ENCODE measurements at places on chromosomes 1 and 21.

DNA sequence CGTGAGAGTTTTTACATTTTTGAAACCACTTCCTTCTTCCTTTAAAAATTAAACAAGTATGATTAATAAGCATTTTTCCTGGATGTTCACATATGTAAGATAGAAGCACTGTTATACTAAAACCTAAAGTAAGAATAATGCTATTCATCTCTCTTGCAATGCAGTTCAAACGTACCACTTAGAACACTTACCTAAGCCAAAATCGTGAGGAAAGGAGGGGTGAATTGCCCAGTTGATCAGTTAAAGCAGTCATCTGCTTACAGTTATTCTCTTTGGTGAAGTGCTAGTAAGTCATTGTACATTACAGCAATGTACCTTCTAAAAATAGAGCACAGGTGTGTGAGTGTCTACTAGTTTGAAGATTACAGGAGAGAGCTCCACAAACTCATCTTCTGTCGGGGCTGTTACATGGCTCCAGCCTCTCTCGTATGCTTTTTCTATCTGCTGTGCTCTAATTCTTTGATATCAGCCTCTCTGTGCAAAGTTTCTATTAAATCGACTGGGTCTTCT lies 3.4 kb downstream of the NCAM2 start:
- DNase-seq, result no peak

GRCh38 chr1:6998267-6998666 lies 213.0 kb downstream of the CAMTA1 start:
- DNase-seq, result no peak

- DNase-seq, result no peak
Observed at GRCh38 chr1:58396150-58396549, 150.4 kb downstream of the OMA1 start.

DNA sequence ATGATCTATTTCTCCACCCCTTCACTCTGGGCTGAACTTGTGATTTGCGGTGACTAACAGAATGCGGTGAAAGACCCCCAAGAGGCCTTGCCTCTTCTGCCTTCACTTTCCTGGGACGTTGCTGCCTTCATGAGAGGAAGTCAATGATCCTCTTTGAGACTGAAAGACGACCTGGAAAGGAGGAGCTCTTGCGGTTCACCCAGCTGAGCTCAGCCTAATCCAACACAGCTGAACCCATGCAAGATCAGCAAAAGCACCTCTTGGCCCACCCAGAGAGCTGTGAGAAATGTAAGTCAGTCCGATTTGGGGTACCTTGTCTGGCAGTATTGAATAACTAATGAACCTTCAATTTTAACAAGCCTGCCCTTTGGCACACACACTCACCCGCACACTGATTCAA lies 767.4 kb upstream of the TPTE start:
- DNase-seq, result no peak

GRCh38 chr1:44222397-44223186 lies 9.3 kb downstream of the DMAP1 start:
- DNase-seq, result no peak

DNA sequence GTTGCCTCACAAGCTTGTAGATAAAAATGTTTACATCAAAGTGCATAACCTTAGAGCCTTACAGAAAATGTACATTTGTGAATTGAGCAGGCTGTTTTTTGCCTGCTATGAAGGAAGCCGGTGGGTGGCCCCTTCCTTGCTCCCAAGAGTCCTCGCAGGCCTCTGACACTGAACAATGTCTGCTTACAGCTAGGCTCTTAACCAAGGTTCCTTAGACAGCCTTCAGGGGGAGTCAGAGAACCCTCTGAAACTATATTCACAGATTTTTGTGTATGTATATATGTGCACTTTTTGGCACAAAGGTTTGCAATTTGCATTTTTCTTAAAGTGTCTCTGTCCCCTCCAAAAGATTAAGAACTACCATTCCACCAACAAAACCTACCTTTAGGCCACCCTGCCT lies 282.6 kb downstream of the BARHL2 start:
- no peak for DNase-seq

DNA sequence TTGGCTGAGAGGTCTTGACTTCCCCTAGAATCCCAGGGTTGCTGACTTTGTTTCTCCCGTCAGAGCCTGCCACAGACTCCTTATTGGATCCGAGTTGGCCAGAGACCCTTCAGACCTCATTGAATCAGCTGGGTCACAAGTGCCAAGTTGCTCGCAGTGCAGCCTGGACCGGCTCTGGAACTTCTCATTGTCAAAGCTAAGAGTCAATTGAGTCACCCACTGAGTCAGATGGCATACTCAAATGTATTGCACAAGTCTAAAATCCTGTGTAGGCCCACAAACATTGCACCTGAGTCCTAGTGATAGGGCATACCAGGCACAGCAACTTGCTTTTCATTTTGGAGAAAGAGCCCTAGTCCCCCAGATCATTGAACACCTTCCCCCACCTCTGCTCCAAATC lies 20.4 kb upstream of the SCAF4 start:
- DNase-seq, result no peak

- DNase-seq, result no peak
Observed at GRCh38 chr21:29379517-29380054, 80.9 kb downstream of the BACH1 start.

- no peak for DNase-seq
Observed at GRCh38 chr1:62991152-62991551, 207.2 kb downstream of the ATG4C start.

- DNase-seq, result no peak
Observed at GRCh38 chr1:162619076-162619475, 13.2 kb upstream of the DDR2 start.

DNA sequence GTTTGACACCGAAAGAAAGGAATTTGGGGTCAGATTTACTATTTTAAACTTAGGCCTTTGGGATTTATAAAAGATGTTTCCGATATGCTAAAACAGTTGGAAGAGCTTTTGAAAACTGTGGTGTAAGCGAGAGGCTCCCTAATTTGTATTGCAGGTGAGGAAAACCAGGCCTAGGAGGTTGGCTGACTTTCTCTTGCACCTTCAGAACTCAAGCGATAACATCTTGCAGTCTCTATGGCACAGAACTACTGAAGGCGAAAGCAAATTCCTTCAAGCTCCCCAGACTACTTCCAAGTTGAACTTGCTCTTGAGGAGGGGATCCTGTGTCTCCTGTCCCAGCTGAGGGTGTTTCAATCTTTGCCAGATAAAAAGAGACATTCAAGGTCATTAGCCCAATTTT lies 685.7 kb downstream of the ADGRL2 start:
- no peak for DNase-seq

- no peak for DNase-seq
Observed at GRCh38 chr1:214447557-214447871, 103.9 kb downstream of the PTPN14 start.

DNA sequence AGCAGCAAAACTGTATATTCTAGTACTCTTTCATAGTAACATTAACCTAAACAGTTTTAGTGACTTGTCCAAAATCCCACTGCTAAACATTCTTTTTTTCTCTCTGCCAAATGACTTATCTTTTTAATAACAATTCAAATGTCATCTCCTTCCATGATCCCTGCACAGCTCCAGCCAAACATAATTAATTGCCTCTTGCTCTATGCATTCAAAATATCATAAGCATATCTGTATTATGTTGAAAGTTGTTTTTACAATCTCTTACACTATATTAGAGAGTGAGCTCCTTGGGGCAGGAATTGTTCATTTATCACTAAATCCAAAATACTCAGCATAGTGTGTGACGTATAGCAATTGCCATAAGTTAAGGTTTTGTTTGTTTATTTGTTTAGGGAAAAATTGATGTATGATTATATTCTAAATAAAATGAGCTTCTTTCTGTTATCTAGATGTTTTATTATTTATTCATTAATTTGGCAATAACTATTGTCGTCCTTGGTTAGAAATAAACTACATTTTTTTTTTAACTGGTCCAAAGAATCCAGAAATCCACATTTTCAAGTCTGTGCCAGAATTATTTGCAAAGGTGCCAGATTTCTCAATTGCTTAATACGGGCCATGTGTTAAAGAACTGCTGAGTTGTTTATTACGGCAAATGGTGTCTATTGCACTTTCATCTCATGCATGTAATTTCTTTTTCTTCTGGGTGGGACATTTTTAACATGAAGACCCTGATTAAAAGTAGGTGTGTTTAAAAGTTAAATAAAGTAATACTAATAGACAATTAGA lies 577.2 kb upstream of the ZRANB2 start:
- no peak for DNase-seq

DNA sequence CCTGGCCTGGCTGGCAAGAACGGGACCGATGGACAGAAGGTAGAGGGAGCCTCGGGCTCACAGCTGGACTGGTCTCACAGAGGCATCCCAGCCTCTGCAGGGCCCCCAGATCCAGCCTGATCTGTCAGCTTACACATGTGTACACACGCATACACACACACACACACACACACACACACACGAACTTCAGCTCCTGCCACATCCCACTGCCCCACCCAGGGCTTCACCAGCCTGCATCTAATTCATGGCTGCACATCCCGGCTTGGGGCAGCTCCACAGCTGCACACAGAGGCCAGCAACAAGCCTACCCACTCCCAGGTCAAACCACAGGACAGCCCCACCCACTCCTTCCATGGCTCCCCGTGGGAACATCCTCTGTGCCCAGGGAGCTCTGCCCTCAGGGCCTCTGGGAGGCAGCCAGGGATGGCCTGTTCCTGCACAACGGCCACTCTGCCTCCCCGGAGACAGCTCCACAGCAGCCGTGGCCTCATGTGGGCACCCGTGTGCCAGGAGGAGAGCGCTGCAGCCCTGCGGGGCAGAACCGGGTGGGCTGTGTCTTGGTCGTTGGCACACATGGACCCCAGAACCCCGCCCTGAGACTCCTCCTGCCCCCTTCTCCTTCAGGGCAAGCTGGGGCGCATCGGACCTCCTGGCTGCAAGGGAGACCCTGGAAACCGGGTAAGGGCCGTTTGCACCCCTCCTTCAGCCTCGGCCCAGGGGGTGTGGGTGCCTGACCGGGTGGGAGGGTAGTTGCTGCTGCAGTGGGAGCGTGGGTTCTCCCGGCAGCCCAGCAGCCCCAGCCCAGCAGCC lies 19.1 kb downstream of the COL6A2 start:
- DNase-seq, result no peak

DNA sequence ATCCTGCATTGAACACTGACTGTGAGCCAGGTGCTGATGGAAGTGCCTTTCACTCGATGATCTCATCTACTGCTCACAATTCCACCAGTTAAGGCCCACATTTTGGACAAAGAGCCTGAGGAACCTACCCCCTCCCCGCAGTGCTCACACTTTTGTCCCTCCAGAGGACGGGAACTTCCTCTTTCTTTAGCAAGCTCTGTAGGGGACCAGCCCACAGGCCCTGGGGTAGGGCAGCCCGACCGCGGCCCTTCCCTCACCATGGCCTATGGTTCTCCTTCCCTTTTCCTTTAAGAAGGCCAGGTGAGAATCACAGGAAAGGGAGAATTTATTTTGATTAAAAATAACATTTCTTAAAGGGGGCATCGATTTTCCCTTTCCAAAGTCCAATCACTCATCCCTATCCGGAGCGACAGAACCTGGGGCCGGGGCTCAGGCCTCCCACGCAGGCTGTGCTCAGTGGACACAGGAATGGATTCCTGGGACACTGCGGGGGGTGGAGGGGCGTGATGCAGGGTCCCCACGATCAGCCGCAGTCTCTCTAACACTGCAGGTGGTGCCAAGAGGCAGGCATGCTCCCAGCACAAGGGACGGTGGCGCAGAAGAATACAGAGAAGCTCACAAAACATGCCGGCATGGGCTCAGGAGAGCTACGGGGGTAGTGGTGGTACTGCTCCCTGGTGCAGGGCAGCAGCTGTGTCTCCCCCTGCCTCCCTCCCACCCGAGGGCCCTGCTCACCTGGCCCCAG lies 8.9 kb upstream of the KCNE1 start:
- DNase-seq, result no peak

DNA sequence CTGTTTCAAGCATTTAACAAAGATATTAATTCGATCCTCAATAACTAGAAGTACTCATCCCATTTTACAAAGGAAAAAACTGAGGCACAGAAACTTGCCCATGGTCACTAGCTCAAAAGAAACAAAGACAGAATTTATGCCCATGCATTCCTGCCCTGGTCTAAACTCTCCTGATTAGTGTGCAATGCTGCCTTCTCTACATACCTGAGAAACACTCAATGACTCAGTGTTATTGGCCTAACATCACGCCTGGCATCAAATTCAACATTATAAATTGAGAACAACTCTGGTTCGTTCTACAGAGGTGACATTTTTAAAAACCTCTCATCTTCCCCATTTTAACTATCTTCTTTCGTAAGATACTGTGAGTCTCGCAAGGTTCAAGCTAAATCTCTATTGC lies 5.2 kb downstream of the APP start:
- DNase-seq, result no peak

DNA sequence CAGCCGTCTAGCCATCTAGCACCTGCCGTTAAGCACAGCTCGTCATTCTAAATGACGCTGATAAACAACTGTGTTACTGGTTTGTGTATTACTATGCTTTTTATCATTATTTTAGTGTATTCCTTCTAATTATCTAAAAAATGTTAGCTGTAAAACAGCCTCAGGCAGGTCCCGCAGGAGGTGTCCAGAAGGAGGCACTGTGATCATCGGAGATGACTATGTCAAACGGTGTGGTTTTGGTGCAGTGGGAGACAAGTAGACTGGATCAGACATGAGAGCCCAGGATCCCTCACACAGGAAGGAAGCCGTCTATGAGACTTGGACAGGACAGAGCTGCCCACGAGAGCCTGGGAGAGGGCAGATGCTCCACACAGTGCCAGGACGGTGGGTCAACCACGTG lies 55.3 kb upstream of the COL6A1 start:
- no peak for DNase-seq

- DNase-seq, result no peak
Observed at GRCh38 chr1:108590441-108590840, 30.5 kb downstream of the EEIG2 start.

Measured in forelimb muscle (tissue), 1 donor.